ENCODE measurements at places on chromosomes 12 and 14.

DNA sequence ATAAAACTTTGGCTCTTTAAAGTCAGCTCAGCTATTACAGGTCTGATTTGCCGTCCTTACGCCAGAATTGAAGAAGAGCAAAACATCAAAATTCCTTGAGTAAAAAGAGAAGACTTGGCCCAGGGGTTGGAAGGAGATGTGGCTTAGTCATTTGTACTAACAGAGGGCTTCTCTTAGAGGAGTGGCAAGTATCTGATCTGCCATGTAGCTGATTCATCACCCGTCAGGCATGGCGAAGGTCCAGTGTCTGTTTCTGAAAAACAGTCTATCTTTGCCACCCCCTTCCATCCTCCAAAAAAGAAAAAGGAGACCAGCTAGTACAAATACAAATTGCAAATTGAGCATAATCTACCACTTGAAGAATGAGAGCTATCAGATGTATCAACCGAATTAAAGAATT lies 91.9 kb downstream of the RAD52 start:
- H3K4me1 ChIP-seq: no peaks in the 10 kb centered on the region
- DNase-seq: no peak
- H3K27ac ChIP-seq: peak overlapping the region; percentile 28

DNA sequence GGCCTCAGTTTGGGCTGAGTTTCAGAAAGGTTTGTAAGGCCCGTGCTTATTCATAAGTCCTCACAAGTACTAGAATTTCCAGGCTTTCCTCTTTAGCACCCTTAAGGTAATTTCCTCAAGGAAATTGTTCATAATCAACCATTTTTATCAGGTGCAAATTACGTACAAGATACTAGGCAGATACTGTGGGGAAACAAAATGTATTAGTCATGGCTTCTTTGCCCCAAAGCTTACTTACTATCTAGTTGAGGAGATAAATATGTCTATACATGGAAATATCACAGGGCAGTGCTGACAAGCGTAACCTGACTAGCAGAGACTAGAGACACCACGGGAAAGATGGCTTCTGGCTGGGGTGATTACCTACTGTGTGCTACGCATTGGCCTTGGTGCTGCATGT lies 22.5 kb downstream of the MAX start:
- DNase-seq: no peak
- H3K4me3 ChIP-seq: no peak overlapping the region
- H3K4me1 ChIP-seq: no peaks in the 10 kb centered on the region
- H3K27me3 ChIP-seq: no peaks in the 10 kb centered on the region

- H3K4me3 ChIP-seq: no peak overlapping the region
- no peaks in the 10 kb centered on the region for H3K4me1 ChIP-seq
- H3K27me3 ChIP-seq: no peaks in the 10 kb centered on the region
- H3K27ac ChIP-seq: no peak overlapping the region
Observed at GRCh38 chr12:104154806-104155205, 16.8 kb upstream of the NFYB start.

- H3K27ac ChIP-seq: no peak overlapping the region
- no peak overlapping the region for H3K4me3 ChIP-seq
- no peaks in the 10 kb centered on the region for H3K4me1 ChIP-seq
- no peaks in the 10 kb centered on the region for H3K27me3 ChIP-seq
- H3K36me3 ChIP-seq: no peaks in the 10 kb centered on the region
Observed at GRCh38 chr12:102436867-102437266, 43.5 kb downstream of the IGF1 start.

DNA sequence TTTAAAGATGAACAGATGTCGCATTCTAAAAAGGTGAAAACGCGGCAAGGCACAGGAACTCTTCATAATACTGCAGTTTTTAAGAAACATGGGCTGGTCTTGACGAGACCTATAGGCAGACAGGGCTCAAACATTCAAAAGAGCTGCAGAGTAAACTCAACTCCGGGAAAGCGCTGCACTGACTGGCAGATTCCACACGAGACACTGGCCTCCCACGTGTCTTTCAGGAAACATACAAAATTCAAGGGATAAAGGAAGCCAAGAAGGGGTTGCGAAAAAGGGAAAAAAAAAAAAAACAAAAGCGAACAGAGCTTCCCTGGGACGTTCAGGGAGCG lies 614 bp upstream of the ARF6 start:
- H3K27me3 ChIP-seq: no peaks in the 10 kb centered on the region
- DNase-seq: no peak
- no peaks in the 10 kb centered on the region for H3K36me3 ChIP-seq
- no peaks in the 10 kb centered on the region for H3K4me1 ChIP-seq

DNA sequence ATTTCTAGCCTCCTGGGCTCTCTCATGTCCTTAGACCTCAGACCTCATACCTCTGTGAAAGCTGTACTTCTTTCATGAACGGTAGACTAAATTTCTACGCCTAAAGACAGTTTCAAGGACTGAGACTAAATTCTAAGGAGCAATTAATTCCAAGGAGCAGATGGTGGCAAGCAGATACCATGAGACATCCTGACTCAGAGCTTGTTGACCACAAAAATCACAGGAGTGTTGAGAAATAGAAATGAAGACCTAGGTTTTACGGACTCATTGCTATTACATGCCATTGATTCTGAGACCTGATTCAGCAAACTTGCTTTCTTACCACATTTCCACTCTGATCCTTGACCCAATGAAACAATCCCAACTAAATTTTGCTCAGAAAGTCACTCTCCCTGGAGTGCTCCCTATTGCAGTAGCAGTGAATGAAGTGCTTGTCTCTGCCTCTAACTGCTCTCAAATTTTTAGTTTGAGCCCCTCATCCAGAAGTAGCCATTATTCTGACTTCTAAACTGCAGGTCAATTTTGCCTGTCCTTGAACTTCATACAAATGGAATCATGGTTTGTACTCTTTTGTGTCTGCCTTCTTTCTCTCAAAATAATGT lies 52.0 kb downstream of the PEX5 start:
- DNase-seq: no peak
- no peak overlapping the region for H3K27ac ChIP-seq
- H3K36me3 ChIP-seq: no peaks in the 10 kb centered on the region
- H3K27me3 ChIP-seq: no peaks in the 10 kb centered on the region

DNA sequence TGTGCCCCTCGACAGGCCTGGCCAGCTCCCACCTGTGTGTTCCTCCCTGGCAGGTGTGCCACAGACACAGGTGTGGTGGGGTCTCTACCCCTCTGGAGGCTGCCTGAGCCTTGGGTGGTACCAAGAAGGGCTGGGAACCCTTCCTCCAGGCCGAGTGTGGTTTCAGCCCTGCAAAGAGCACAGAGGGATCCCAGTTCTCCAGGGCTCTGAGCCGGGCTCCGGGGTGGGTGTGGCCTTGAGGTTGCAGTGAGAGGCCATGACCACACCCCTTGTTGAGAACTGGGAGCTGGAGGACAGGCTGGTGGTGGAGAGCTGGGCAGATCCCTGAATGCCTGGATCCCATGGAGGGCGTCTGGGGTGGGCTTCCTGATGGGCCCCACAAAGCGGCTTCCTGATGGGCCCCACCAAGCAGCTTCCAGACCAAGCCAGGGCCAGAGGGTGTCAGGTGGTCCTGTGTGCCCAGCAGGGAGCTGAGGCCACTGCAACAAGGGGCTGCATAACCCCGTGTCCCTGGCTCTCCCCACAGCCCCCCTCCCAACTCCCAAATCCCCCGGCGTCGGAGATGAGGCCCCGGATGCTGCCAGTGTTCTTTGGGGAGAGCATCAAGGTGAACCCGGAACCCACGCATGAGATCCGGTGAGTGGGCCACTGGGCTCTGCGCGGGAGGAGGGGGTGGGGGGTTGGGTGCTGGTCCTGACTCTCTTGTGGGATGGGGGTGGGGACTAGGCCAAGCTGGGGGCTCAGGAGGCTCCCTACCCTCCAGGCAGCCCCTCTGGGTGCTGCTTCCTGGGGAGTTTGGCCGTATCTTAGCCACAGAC lies 16.6 kb downstream of the RFLNA start:
- H3K36me3 ChIP-seq: no peaks in the 10 kb centered on the region
- no peak for DNase-seq
- no peak overlapping the region for H3K4me3 ChIP-seq
- no peaks in the 10 kb centered on the region for H3K27me3 ChIP-seq
- H3K4me1 ChIP-seq: no peaks in the 10 kb centered on the region
- H3K27ac ChIP-seq: no peak overlapping the region

DNA sequence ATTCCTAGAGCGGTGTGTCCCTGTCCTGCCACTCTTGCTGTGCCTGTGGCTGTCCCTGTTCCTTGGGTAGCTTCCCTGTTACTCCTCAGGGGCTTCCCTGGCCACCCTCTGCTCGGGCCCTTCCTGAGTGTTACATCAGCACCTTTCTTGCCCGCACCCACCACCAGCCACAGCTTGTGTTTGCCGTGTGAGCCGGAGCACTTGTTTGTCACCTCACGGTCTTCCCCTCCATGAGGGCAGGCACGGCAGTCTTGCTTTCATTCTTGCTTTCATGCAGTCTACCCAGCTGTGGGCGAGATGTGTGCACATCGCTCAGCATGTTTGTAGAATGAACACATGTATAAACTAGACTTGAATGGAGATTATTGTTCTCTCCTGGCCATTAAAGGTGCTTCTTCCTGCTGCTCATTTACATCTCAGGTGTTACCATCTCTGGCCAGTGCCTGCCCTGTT lies 42.0 kb downstream of the TRAF3 start:
- H3K36me3 ChIP-seq: no peaks in the 10 kb centered on the region
- no peaks in the 10 kb centered on the region for H3K4me1 ChIP-seq
- no peak overlapping the region for H3K27ac ChIP-seq
- DNase-seq: no peak

GRCh38 chr12:81295251-81295650 lies 217.4 kb downstream of the ACSS3 start:
- H3K4me1 ChIP-seq: no peaks in the 10 kb centered on the region
- no peak overlapping the region for H3K4me3 ChIP-seq
- no peak for DNase-seq
- no peaks in the 10 kb centered on the region for H3K27me3 ChIP-seq
- H3K36me3 ChIP-seq: no peaks in the 10 kb centered on the region

DNA sequence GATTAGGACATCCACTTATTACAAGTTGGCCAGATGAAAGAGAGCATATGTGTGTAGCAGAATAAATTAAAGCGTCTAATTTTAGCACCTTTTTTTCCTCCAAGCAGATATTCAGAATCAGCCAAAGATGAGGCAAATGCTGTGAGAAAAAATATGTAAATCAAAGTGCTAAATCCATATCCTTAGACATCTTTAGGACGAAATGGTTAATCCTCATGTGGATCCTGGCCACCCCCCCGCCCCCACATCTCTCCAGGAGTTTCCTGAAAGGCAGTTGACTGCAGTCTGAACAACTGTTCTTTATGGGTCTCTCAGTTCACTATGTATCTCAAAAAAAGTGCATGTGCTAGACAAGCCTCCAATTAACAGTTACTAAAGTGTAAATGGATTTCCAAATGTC lies 1768.1 kb upstream of the SEL1L start:
- no peak for DNase-seq
- no peaks in the 10 kb centered on the region for H3K4me1 ChIP-seq
- H3K4me3 ChIP-seq: no peak overlapping the region
- H3K27me3 ChIP-seq: no peaks in the 10 kb centered on the region
- no peaks in the 10 kb centered on the region for H3K36me3 ChIP-seq

DNA sequence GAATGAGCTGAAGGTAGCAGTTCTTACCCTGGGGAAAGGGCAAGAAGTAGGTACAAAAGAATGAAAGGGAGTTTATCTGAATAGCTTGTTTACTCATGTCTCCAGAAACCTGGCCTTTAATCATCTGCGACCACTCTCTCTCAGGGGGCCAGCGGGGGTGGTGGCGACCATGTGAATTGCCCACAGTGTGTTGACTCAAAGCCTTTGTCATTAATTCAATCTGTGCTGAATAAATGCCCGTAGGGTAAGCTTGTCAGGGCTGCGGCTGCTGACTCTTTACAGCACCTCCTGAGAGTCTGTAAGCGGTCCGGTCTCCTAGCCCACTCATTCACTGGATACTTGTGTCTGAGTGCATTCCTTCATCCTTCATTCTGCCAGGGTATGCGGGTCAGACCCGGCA lies 874.4 kb downstream of the SLC6A15 start:
- no peak overlapping the region for H3K4me3 ChIP-seq

DNA sequence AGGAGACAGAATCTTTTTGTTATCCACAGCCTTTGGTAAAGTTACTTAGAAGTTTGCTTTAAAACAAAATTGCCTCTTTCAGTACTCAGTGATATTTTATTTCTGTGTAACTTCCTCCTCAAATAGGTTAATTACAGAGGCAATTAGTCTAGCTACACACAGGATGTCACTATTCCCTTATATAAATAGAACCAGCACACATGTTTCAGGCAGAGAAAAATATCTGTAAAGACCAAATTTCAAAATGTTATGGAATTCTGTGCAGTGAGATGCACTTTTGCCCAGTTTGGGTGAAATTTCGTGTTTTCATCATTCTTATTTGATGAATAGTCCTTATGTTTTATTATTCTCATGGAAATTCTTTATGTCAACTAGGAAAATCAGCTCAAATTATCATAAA lies 410.6 kb upstream of the SOX5 start:
- H3K27ac ChIP-seq: no peak overlapping the region
- no peak for DNase-seq
- H3K36me3 ChIP-seq: no peaks in the 10 kb centered on the region
- no peak overlapping the region for H3K4me3 ChIP-seq
- H3K4me1 ChIP-seq: no peaks in the 10 kb centered on the region
- no peaks in the 10 kb centered on the region for H3K27me3 ChIP-seq

- no peak for DNase-seq
- no peaks in the 10 kb centered on the region for H3K27me3 ChIP-seq
- H3K4me3 ChIP-seq: no peak overlapping the region
- H3K27ac ChIP-seq: no peak overlapping the region
- no peaks in the 10 kb centered on the region for H3K4me1 ChIP-seq
Observed at GRCh38 chr12:90672081-90672480, 282.9 kb downstream of the CCER1 start.

DNA sequence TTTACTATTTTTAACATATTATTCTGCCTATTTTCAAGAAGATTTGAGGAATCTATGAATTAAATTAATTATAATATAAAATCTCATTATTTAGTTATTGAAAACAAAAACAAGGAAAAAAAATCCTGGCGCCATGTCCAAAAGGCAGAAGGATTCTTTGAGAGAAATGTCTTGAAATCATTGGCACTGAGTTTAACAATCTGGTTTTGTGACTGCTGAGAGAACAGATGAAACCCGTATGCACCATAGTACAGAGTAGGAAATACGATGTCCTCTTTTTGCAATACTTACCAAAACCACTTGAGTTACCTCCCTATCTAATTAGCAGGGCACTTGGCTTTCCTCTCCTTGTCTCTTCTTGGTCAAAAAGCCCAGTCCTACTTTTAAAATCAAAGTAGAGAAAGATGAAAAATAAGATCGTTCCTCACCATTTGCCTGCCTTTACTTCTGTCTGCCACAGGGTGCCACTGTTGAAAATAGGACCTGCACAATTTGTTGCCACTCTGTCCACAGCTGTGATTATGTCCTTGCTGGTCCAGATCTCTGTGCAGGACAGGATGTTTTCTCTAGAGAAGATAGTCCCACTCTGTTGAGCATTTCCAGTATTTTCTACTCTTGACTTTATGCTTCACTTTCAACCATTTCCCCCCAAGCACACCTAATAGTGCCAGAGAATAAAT lies 179.7 kb downstream of the PDZRN4 start:
- H3K27me3 ChIP-seq: no peaks in the 10 kb centered on the region
- H3K4me1 ChIP-seq: peaks cover 6% of the 10 kb centered on the region
- no peak overlapping the region for H3K27ac ChIP-seq
- no peak for DNase-seq
- no peak overlapping the region for H3K4me3 ChIP-seq

All from aorta (tissue), 5 donors.